ENCODE measurements at places on chromosomes 2 and 18. TPM values are rescaled to one million over a fixed set of nuclear protein-coding genes. Genes with fewer than 3 reads are reported as not detected.

GRCh38 chr2:54047658-54048057 is 67.8 kb upstream of the ACYP2 start:
- no peak for DNase-seq

DNA sequence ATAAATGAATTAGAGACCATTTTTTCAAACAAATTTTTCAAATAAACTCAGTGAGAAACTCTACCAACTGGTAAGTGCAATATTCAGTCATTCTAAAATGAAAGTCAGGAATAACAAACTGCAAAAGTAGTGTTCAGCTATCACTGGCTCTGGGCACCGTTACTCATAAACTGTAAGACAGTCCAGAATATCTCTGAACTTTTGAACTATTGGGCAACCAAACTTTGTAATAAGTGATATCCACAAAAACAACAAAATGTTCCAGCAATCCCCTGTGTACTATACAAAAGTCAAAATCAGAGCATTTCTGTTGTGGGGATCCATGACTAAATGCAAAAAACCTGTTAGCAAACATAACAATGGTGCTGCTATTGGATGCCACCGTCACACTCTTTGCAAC is 56.3 kb downstream of the SLC25A12 start:
- no peak for DNase-seq

HNMT gene
- total RNA-seq, result 68.3 TPM

ARL6IP6 gene
- total RNA-seq, result 12.9 TPM

DNA sequence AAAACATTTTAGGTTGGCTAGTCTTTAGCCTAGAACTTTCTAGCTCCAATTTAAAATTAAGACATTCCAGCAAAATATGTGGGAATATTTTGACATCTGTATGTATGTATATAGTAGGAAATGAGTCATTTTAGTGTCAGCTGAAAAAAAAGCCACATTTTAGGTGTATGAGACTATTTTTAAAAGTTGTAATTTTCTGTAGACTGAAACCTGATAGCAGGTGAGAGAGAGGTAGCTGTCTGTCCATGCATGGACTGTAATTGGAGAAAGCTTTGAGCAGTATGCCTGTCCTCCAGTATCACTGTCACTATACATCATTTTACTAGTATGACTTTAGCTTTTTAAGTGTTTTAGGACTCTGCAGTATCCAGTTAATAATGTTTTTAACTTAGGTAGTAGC is 26.1 kb upstream of the PPP1R1C start:
- no peak for DNase-seq

All from posterior vena cava (tissue), 2 donors.